ENCODE measurements at places on chromosomes 1 and 21.
A peak's percentile ranks its signal among the peaks of the same experiment; 100 is the strongest.

GRCh38 chr1:218377143-218377660 is 32.1 kb downstream of the TGFB2 start:
- DNase-seq = peak; percentile 61

DNA sequence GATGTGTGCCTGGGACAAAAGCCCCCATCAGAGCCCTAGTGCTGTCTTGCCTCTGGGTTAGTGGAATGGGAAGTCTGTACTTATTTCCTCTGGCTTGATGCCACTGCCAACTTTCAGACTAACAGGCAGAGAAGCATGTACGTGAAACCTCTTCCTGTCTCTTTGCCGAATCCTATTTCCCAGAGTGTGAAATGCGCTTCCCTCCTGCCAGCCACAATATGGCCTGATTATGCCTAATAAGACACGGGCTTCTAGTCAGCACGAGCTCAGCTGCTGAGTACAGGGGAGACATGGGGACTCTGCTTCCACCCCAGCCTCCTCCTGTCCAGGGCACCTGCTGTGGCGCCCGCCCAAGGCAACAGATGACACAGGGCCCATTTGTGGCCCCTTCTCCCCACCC is 111.4 kb downstream of the KCND3 start:
- DNase-seq = no peak

DNA sequence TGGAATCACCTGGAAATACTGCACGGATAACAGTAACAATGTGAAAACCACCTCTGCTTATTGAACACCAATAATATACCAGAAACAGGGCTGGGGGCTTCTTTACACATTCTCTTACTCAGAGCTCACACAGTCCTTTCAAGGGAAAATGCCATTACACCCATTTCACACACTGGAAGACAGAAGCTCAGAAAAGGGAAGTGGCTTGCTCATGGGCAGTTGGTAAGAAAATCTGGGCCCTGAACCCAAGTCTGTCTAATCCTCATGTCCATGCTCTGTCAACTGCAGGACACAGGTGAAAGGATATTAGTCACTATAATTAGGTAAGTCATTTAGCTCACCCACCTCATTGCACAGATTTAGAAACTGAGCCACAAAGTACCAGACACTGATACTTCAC is 18.6 kb downstream of the C8A start:
- no peak for DNase-seq

- DNase-seq = no peak
Observed at GRCh38 chr1:30148676-30149075, 574.7 kb downstream of the MATN1 start.

- peak; percentile 47 for DNase-seq
Observed at GRCh38 chr1:151989211-151989862, 4.3 kb downstream of the S100A10 start.

GRCh38 chr1:186577216-186577615 is 103.0 kb downstream of the PTGS2 start:
- DNase-seq = no peak

GRCh38 chr1:116161390-116161789 is 50.2 kb downstream of the MAB21L3 start:
- DNase-seq = no peak

DNA sequence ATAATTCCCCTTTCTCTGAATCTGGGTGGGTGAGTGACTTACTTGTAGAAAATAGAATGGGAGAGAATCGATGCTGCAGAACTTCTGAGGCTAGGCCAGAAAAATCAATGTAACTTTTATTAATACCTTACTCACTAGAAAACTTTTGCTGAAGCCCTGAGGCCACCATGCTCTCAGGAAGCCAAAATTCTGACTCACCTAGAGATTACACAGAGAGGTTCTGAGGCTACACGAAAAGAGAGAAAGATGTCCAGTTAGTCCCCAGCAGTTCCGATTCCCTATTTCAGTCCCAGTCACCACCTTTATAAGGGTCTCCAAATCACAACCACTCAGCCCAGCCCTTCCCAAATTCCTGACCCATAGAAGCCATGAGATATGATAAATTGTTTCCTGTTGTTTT is 135.2 kb downstream of the NTPCR start:
- DNase-seq = no peak

DNA sequence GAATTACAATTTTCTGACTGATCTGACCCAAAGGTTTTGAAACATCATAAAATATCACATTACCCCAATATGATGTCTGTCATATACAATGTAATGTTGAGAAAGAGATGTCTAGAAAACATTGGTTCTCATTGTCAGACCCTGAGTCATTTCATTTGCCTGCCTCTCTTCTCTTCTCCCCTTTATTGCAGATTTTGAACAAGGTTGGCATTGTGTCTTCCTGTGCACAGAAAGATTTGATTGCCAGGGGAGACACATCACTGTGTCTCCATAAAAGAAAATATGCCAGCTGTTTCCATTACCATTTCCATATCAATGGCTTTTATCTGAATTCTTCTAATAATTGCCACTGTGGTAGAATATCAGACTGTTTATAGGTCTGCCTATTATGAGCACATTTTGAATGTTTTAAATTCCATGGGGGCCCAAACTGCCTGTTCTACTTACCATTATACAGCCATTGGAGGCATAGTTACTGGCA is 65.6 kb downstream of the IFI44 start:
- DNase-seq = no peak

DNA sequence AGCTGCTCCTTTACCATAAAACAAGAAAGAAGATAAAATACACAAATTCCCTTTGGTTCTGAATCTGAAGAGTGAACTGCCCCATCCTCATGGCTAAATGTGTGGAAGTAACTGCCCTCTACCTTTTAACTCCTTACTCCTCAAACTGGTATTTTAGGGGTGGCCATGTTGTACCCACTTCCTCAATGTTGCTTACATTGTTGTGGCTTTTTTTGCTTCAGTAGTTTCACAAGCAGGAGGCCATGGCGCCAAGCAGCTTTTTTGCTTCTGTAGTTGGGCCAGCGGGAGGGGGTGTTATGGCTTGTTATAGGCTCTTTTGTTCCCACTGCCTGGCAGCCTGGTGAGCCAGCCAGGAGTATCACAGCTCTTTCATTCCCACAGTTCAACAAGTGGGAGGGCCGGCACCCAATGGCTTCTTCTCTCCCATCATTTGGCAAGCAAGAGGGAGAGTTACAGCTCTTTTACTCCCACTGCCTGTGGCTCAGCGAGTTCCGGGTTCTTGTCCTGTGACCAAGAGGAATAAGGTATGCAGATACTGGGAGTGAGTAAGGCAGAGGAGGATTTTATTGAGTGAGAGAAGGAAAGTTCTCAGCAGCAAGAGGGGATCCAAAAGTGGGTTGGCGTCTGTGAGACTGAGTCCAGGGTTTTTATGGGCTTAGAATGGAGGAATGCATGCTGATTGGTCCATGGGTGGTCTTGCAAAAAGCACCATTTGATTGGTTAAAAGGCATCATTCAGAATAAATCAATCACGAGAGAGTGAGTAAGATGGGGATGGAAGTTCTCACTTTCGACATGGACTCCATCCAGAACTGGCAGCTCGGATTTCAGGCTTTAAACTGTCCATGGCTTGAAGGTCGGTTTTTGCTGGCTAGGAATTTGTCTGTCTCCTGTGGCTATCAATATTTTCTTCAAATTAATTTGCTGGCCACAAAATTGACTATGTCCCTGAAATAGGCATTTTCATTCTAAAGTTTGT is 429.6 kb downstream of the HLX start:
- DNase-seq = no peak

DNA sequence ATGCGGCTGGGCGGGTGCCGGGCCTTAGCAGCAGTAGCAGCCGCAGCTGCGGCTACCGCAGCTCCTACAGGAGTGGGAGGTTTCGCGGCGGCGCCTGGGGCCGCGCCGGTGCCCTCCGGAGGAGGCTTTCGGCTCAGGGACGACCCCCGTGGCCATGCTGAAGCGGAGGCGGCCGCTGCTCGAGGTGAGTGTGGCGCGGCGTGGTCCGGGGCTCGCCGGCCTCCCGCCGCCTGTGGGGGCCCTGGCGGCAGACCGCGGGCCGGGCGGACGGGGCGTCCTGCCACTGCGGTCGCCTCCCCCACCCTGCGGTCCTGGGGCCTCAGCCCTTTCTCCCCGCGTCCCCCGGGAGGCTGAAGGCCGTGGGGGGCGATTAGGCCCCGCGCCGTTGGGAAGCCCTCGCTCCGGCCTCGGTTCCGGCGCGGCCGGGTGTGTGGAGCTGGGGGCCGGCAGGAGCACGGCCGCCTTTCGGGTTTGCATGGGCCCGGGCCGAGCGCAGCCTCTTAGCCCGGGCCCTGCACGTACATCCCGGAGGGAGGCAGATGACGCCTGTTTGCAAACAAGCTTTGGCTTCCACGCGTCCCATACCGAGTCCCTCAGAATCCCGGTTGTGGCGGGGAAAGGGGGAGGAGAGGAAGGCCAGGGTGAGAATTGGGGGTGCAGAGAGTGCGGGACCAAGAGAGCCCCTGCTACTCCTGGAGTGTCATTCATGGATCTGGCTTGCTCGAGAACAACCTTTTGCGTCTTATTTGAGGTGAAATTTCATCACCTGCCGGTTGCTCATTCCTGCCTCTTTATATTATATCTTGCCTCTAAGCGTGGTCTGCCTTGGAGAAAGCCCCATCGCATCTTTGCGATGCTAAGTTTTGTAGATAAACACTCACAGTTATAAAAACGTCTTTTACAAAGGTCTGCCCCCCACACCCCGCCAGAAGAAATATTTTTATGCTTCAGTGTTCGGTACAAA is 613 bp downstream of the ZFYVE9 start:
- DNase-seq = peak; percentile 23

DNA sequence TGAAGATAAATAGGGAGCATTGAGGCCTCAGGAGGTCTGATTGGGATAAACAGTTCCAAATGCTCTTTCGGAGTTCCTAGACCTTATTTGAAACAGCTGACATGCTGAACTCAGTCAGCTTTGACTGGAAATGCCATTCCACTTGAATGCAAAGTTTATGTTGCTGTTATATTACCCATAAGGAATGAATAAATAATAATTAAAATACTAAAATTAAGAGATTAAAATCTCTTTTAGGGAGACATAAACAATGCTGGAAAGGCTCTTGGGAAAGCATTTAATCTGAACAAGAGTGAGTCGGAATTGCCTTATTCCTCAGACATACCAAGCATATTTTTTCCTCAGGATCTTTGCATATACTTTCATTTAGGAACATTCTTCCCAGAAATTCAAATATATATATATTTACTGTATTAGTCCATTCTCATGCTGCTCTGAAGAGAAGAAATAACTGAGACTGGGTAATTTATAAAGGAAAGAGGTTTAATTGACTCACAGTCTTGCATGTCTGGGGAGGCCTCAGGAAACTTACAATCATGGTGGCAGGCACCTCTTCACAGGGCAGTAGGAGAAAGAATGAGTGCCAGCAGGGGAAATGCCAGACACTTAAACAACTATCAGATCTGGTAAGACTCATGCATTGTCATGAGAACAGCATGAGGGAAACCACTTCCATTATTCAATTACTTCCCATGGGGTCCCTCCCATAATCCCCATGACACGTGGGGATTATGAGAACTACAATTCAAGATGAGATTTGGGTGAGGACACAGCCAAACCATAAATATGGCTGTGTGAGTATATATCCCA is 318.2 kb upstream of the PLXNA2 start:
- no peak for DNase-seq

DNA sequence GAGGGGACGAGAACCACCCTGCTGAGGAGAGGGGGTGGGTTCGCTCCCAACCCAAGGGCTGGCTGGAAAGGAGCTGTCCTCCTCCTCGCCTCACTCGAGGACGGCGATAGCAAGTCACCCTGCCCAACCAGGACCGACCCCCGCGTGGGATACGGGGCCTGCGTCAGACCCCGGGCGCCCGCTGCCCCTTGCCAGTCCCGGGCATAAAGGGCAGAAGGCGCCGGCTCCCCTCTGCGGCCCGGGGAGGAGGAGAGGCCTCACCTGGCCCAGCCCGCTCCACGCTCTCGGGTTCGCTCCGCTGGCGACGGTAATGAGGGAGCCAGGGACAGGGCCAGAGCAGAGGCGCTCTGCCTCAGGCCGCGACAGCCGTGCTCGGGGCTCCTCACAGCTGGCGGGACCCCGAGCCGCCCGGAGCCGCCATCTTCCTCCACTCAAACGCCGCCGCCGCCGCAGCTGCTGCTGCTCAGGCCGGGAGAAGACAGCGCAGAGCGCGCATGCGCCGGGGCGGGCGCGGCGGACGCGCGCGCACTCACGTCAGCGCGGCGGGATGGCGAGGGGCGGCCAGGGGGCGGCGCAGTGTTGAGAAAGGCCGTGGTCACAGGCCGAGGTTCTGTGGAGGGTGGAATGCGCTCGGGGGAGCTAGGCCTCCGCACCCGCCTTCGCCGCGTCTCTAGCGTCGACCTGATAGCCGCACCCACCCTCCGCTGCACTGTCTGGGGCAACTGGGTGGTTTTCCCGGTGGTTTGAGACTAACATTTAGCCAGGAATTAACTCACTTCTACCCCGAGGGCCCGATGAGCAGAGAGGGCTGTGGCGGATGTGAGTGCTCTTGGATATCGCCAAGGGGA is at the start of gene FBXO42:
Gene FBXO42 (minus strand): TSS at position 487 of the 848 bp plus-strand sequence. CDS start 37,062 bp downstream, outside the sequence.
- DNase-seq = peak; percentile 88

GRCh38 chr21:37670883-37671282 is 245.4 kb downstream of the KCNJ6 start:
- no peak for DNase-seq

DNA sequence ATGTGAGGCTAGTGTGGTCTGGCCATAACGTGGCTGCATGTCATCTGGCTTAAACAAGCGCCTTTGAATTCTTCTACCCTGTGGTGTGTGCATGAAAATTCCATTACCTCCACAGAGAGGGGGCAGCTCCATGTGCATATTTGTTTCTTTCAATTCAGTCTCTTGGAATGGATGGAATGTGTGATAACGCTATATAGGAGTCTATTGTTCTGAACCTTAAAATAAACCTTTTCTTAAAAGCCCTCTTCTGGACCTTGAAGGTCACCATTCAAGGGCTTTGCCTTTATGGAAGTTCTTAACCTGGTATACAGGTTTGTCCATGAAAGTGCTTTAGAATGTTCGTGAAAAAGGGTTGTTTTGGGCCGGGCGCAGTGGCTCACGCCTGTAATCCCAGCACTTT is 118.2 kb upstream of the ADGRL2 start:
- no peak for DNase-seq

GRCh38 chr1:3895951-3896325 is 4.1 kb downstream of the C1orf174 start:
- no peak for DNase-seq

GRCh38 chr1:214946615-214947014 is 135.9 kb upstream of the KCNK2 start:
- no peak for DNase-seq

DNA sequence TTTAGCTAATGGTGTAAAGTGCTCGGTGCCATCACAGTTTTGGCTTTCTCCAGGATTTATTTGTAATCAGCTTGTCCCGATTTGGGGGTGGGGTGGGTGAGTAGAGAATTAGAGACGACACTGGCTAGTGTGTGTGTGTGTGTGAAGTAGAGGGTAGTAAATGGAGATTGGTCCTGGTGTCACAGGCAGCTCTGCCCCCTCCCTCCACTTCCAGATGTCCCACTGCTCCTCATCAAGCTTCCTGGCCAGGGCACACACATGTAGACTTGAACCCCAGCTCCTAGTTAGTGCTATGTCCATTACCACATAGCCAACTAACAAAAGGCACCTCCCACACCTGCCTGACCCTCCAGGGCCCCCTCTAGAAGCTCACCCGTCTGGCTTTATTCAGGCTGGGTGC is 3.2 kb downstream of the TRNP1 start:
- DNase-seq = no peak

Measured in CD4-positive, CD25-positive, alpha-beta regulatory T cell (primary cell).